ENCODE measurements at places on chromosomes 16 and 17.

DNA sequence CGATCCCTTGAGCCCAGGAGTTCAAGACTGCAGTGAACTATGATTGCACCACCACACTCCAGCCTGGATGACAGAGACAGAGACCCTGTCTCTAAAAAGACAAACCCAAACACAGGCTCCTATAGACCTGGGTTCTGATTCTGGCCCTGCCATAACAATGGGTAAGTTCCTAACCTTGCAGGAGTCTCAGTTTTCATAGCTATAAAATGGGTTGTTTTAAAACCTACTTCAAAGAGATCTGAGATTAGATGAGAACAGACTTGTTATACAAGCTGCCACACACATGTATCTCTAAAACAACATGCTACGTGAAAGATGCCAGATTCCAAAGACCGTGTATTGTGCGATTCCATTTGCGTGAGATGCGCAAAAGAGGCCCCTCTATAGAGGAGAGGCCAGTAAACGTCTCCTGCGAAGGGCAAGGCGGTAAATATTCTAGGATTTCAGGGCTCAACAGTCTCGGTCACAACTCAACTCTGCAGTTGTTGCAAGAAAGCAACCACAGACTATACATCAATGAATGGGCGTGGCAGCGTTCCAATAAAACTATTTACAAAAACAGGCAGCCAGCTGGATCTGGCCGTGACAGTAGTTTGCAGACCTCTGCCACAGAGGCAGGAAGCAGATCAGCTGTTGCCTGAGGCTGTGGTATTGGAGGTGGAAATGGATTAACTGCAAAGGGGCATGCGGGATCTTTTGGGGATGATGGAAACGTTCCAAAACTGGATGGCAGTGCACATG, 5.9 kb downstream of the CORO7 start:
- no peak for DNase-seq

DNA sequence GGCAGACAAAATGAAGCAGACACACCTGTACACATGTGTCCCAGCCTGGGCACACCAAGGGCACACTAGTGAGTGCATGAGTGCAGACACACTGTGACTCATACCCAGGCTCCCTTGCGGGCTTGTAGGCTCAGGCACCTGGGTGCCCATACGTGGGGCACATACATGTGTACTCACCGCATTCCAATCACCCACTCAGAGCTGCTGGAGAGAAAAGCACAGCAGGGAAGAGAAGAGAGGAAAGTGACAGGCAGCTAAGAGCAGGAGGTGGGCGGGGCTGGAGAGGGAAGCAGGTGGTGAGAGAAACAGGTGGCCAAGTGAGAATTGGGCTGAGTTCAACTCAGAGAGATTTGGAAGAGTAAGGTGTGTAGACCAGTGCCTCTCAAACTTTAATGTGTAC, 54.0 kb downstream of the TMEM132E start:
- no peak for DNase-seq

- DNase-seq, result no peak
Measured at GRCh38 chr17:60157487-60158040, 7.8 kb downstream of the CA4 start.

DNA sequence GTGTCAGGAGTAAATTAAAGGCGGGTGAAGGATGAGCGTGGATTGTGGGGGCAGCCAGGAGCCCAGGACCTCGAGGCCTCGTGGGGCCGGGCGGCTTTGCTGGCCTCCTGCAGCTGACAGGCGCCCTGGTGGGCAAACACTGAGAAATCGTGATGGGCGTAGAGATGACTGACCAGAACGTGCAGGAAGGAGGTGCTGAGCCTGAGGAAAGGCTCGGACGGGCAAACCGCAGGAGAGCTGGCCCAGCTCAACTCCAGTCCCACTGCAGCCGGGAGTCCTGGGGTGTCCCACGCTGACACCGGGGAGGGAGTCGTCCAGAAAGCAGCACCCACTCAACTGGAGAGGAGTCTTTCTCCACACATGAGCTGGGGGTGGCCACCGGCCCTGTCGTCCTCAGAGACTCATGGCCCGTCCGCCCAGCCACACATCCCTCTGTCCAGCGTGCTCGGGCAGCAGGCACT, 36.9 kb downstream of the METRNL start:
- no peak for DNase-seq

GRCh38 chr16:35221482-35222185, 1762.2 kb downstream of the TP53TG3F start:
- DNase-seq, result no peak

DNA sequence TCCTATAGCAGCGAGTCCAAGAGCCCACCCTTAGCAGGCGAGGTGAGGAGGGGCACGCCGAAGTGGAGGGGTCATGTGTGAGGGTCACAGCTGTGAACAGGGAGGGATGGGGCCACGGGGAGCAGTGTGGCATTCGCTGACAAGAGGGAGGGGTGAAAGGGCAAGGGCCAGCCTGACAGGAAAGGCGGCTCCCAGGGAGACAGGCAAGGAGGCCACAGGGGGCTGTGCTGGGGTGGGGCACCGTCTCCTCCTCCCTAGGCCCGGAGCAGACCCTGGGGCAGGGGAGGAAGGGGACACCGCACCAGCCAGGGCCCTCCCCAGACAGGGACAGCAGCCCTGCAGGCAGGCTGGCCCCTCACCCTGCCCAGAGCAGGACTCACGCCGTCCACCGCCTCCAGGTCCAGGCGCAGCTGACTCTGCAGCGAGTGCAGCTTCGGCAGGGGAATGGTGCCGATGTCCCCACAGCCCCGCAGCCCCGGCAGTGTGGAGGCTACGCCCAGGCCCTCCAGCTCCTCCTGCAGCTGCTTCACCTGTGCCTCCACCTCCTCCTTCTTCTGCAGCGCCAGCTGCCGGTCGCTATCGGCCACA, 15.1 kb downstream of the GNPTG start:
- no peak for DNase-seq

GRCh38 chr16:56591377-56592060, 2.2 kb downstream of the MT3 start:
- DNase-seq, result no peak

GRCh38 chr16:48617711-48618148, 7.8 kb upstream of the N4BP1 start:
- DNase-seq, result no peak

DNA sequence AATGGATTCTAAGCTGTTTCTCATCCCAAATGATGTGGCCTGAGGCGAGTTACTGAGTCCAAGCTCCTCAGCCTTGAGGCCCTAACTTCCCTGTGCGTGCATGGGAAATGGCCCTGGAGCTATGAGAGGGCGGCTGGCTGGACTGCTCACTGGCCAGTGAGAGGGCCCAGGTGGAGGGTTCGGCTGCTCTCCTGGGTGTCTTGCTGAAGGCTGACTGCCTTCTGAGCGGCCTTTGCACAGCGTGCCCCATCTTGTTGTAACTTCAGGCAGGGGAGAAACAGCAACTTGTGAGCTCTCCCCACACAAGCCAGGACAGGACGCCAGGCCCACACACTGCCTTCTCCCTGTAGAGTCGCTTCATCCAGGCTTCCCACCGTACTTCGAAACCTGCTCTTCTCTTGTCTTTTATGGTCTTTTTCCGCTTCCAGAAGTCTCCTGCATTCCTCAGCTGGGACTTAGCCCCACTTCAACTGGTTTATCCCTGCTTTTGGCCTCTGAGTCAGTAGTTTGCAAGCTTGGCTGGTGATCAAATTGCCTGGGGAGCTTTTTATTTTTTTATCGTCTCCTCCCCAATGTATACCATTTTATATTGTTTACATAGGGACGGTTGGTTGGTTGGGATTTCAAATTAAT, 13.3 kb downstream of the CDH3 start:
- peak; percentile 85 for DNase-seq

- DNase-seq, result no peak
Measured at GRCh38 chr16:16027728-16028310, 78.4 kb downstream of the ABCC1 start.

DNA sequence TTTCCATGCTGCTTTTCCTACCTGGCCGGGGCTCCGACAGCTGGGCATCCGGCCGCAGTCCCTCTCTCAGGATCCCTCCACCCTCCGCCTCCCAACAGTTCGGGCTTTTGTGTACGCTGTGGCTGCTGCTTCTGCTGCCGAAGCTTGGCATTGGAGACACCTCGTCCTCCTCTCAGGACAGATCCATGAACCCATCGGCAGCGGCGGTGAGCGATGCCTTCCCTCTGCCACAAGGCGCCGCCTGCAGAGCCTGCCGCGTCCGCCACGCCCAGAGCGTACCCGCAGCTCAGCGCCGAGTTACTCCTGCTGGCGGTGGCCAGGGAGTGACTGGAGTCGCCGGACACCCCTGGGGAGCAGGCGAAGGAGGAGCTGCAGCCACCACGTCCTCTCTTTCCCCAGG, 2032.8 kb downstream of the TP53TG3F start:
- no peak for DNase-seq

DNA sequence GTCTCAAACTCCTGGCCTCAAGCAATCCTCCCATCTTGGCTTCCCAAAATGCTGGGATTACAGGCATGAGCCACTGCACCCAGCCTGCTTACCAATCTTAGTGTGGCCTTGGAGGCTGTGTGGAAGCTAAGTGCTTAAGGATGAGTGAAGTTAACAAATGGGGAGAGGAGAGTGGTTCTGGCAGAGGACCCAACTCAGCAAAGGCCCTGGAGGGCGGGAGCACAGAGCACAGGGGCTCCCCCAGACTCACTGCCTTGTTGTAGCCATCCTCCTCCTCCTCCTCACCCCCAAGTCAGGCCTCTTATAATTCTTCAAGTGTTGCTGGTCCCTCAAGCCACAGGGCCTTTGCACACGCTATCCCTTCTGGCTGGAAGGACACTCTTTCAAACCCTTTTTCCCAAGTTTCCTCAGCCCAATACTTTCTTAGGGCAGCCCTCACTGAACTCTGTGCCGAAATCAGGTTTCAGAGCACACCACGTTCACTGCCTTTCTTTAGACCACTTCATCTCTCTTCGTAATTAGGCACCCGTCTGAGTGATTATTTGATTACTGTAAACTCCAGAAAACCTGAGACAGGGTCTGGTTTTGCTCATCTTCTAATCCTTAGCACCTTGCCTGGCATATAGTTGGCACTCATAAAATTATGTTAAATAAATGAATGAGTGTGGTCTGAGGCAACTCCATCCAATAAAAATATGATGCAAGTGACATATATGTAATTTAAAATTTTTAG, 23.4 kb downstream of the NGFR start:
- no peak for DNase-seq

DNA sequence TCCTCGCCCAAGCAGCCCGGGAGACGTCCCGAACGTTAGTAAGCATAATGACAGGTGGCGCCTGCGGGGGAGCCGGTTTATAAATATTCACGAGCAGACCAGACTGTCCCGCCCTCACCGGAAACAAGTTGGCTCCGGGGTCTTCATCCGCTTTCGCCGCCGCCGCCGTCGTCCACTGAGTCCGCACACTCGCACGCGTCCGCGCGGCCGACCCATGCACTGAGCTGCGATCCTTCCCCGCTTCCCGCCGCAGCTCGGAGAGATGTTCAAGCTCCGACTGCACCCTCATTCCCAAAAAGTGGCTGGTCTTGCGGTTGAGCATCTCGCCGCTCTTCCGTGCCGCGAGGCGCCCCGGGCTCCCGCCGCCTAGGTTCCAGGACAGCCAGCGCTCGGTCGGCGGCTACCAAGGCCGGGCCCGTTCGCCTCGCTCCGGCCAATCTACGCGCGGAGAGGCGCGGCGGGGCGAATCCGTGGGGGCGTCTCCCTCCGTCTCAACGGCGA, 385 bp downstream of the CFAP119 start:
- peak; percentile 71 for DNase-seq

GRCh38 chr17:31378638-31379037, 12.8 kb upstream of the RAB11FIP4 start:
- DNase-seq, result no peak

DNA sequence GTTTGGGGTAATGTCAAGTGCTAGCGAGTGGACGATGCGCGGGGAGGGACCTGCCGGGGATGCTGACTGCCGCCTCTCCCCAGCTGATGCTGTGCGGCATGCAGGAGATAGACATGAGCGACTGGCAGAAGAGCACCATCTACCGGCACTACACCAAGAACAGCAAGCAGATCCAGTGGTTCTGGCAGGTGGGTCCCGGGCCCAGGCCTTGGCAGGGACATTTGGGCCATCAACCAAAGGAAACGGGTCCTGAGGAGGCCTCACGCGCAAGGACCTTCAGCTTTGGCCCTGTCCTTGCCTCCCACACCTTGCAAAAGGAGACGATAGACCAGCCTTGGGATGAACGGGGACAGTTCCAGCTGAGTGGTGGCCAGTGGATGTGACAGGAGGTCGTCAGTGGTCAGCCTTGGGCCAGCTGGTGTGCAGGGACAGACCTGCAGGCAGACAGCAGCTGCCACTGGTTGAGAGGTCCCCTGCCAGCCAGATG, 13.6 kb upstream of the CLEC18A start:
- DNase-seq, result peak; percentile 46

- no peak for DNase-seq
Measured at GRCh38 chr17:55067697-55068439, 99.3 kb downstream of the STXBP4 start.

DNA sequence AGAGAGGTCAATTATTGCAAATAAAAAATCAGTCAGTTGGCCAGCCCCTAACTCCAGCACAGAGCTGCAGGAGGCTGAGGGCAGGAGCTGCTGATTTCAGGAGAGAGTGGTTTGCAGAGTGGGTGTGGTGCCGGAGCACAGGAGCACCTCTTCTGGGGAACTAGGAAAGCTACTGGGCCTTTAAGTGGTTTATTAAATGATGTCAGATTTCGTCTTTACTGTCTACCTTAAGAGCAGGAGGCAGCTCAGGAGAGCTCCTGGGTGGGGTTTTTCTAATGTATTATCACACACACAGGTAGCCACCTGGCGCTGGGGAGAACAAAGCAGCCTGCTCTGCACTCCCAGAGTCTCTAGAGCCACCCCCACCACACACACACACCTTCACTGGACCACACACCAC, 11.5 kb upstream of the HAS3 start:
- no peak for DNase-seq

- no peak for DNase-seq
Measured at GRCh38 chr17:40092581-40092980, 7.8 kb downstream of the NR1D1 start.

- DNase-seq, result no peak
Measured at GRCh38 chr16:74577882-74578366, 29.0 kb downstream of the GLG1 start.

DNA sequence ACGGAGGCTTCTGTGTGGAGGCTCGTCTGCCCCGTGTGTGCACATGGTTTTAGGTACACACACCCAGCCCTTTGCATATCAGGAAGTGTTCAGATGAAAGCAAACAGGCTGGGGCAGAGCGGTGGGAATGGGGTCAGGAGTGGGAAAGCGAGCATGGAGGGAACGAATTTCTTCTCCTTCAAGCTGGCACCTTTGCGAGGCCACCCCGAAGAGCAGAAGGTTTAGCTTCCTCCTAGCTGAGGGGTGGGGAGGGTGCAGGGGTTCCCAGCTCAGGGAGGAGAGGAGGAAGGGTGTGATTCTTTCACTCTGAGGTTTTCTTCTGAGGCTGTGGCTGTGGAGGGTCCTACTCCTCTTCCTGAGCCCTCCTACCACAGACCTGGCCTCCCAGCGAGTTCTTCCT, 83.6 kb downstream of the ABR start:
- no peak for DNase-seq
